ENCODE measurements at places on chromosomes 2 and 18. TPM values are rescaled to one million over a fixed set of nuclear protein-coding genes. Genes with fewer than 3 reads are reported as not detected.

Gene ADAM23
- 30.2 TPM for total RNA-seq

Gene PRKAG3
- 0.10 TPM for total RNA-seq

Gene OTX1
- not detected for total RNA-seq

Gene GPR45
- total RNA-seq = not detected

Gene HNMT
- total RNA-seq = 32.6 TPM

Gene CYBRD1
- 85.9 TPM for total RNA-seq

Gene CERKL
- not detected for total RNA-seq

Gene CHRNA1
- total RNA-seq = 0.16 TPM

Gene IGFBP2
- 185 TPM for total RNA-seq

Gene LRRC30
- not detected for total RNA-seq

Gene CMPK2
- total RNA-seq = 7.8 TPM
